NCI-H748 treated with DMSO at 0.1 percent for 48 hours (cell line): ENCODE measurements at places on chromosomes 4 and X.
A peak's percentile ranks its signal among the peaks of the same experiment; 100 is the strongest.

- no peak for DNase-seq
These were observed 20.8 kb downstream of the ARHGEF6 start for GRCh38 chrX:136759968-136760367.

DNA sequence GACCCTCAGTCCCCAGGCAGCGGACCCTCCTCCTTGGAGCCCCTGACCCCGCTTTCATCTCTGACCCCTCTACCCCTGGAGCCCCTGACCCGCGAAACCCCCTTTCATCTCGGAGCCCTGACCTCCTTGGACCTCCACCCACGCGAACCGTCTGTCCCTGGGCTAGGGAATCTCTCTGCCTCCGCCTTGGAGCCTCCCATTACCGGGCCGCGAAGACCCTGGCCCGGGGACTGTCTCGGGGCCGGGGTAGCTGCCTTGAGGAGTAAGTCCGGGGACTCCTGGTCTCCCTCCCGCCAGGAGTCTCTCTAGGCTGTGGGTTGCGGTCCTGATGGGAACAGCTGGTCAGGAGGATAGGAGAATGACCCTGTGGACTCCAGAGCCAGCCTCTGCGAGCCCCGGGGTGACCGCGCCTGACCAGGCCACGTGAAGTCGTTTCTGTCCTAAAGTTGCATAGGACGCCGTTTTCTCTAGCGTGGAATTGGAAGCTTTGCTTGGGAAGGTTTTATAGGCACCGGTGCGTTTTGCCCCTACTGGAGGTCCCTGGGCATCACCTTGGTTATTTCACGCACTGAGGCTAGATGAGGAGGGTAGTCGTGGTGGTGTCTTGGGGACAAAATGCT, 824 bp downstream of the TBC1D14 start:
- DNase-seq, result no peak

DNA sequence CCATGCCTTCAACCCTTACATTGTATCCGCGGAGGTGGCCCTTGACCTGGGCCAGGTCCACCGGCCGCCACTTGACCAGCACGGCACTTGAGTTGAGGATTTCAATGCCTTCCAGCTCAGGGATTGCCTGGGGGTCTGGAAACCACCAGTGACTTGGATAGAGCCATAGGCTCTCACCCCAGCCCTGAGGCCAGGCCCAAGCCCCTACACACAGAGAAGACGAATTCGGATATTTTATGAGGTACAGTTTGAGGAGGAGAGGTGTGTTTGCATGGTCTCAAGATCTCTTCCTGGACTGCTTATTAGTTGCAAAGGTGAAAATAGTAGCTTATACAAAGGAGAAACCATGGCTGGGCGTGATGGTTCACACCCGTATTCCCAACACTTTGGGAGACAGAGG, 20.3 kb downstream of the L1CAM start:
- DNase-seq, result no peak

- DNase-seq, result peak; percentile 91
These were observed 209.8 kb upstream of the NDST4 start for GRCh38 chr4:115323106-115323707.

GRCh38 chrX:48498374-48498809, 10.4 kb upstream of the PORCN start:
- no peak for DNase-seq

DNA sequence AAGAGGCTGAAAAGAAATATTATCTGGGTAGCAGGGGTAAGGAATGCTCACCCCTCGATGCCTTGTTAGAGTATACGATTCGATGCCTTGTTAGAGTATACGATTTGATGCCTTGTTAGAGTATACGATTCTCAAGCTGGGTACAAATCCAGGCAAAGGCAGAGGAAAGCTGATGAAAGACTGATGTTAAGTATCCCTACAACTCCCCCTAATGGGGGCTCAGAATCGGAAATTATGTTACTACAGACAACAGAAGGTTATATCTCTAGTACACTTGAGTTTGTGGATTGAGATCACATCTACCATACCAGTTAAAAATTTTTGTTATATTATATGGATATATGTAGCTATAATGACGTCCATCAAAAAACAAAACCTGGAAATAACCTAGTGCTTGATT, 4.8 kb downstream of the LRRC66 start:
- DNase-seq, result no peak

- no peak for DNase-seq
These were observed at the start of gene TRIM61 for GRCh38 chr4:164977243-164978164. TRIM61 (minus strand) TSS chr4:164977657; CDS start chr4:164970002, 7,655 bp downstream.

DNA sequence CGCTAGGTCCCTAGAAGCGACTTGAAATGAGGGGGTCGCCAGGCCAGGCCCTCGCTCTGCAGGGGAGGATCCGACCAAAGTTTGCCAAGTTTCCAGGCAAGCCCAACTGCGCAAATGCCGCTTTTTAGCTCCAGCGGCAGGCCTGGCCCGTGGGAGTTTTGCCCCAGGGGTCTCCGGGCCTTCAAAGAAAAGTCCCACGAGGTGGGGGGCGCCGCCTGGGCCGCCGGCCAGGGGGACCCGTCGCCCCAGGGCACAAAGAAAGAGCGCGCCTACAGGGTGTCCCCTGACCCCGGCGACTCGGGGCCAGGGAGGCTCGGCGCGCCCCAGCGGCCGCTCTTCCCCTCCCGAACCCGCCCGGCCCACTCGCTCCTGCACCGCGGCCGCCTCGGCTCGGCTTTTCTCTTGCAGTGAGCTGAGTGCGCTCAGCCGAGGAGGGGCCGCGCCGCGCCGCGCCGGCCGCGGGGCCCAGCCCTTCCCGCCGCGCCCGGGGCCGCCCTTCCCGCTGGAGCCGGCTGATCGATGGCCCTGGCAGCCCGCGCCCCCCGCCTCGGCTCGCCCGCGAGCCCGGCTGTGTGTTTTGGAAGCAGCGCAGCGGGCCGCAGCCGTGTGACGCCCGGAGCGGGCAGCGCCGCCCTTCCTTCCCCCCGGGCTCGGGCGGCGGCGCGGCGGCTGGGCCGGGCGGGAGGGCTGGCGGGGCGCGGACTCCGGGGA, 754 bp upstream of the KLF3 start:
- no peak for DNase-seq

DNA sequence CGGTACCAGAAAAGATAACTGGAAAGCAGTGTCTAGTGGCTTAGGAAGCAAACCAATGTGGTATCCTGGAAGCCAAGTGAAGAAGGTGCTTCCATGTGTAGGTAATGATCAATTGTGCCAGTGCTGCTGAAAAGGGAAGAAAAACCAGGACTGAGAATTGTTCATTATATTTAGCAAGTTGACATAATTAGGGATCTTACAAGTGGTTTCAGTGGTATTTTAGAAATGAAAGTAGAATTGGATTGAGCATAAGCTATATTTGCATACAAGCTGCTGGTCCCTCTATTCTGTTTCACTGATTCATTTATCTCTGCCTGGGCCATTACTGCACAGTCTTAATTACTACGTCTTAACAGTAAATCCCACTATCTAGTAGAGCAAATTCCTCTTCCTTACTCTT, 32.3 kb downstream of the PRDM8 start:
- DNase-seq, result no peak

- no peak for DNase-seq
These were observed 15.8 kb upstream of the VEGFD start for GRCh38 chrX:15399962-15400391.

GRCh38 chr4:151223465-151223864, 53.5 kb upstream of the PRSS48 start:
- DNase-seq, result no peak

DNA sequence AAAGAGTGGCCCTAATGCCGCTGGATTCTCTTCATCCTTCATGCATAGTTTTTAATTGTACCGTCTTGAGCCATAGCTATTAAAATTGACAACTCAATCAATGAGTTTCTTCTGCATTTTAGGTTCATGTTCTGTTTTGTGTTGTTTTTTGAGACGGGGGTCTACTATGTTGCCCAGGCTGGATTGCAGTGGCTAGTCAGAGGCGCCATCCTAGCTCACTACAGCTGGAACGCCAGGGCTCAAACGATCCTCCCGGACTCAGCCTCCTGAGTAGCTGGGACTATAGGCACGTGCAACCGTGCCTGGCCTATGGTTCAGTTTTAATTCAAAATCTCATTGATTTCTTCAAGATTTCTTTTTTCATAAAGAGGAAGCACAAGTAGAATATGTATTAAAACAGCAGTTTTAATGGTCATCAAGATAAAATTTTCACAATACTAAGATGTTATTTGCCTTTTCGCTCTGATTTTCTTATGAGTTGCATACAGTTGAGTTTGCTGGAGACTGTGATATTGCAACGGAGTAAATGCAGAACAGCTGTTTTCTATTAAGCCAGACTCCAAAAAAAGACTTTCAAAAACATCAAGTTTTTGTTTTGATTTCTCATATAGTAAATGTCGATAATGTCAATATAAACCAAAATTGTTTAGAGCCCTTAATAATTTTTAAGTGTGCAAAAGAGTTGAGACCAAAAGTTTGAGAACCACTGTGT, 1.1 kb upstream of the STX18 start:
- no peak for DNase-seq

- DNase-seq, result no peak
These were observed 133.3 kb downstream of the COL25A1 start for GRCh38 chr4:109169170-109169569.

- no peak for DNase-seq
These were observed 118.5 kb upstream of the OTUD4 start for GRCh38 chr4:145298885-145299284.

DNA sequence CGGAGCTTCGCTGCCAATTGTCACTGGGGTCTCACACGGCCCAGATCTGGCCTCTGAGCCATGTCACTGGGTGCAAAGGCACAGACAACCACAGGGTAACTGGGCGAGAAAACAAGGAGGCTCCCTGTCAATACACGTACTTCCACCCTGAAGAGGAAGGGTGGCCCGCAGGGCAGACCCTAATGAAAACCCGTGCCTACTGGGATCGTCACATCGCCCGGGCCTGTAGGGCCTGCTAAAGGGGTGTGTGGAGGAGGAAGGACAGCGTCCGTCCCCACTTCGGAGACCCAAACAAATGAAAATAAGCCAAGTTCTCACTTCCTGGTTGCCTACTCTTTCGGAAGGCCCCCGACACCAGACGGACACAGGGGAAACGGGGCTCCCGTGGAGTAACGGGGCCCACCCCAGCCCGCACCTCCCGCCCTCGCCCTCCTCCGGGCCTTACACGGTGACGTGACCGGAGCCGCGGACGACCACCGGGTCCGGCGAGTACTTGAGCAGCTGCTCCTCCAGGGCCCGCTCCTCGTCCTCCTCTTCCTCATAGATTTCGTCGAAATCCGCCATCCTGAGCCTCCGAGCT, 578 bp downstream of the CHIC2 start:
- no peak for DNase-seq

DNA sequence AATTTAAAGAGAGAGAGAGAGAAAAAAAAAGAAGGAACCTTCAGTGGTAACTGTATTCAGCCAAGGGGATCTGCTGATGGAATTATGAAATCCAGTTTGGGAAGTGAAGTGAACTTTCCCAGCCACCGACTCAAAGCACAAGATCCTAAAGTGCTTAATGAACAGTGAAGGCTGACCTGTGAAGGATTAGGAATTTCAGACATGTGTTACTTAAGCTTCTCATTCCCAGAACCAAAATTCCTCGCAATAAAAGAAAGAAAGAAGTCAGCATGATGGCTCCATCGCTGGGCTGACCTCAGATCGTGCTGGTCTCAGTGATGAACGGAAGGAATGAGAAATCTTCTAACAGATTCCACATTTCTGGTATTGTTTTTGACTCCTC, 135.2 kb downstream of the ARSF start:
- DNase-seq, result no peak

DNA sequence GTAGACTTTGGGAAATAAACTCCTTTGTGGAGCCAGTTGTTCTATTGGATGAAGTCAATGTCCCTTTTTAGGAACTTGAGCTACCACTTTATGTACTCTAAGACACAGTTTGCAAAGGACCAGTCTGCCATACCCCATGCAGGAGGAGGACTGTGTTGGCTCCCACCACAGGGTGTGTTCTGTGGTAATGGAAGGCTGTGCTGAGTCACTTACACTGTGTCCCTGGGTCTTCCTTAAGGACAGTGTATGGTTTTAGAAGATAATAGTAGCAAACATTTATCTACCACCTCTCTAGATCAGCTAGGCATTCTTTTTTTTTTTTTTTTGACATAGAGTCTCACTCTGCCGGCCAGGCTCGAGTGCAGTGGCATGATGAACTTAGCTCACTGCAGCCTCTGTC, 184.0 kb upstream of the PGRMC2 start:
- no peak for DNase-seq

- DNase-seq, result no peak
These were observed 576.4 kb upstream of the SLIT2 start for GRCh38 chr4:19675172-19675811.

DNA sequence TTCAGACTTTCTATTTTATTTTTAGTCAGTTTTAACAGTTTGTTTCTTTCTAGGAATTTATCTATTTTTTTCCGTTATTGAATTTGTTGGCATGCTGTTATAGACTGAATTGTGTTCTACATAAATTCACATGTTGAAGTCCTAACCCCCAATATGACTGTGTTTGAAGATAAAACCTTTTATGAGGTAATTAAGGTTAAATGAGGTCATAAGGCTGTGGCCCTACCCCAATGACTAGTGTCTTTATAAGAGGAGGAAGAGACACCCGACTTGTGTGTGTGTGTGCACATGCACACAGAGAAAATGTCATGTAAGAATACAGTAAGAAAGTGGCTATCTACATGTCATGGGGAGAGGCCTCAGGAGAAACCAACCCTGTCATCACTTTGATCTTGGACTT, 146.3 kb downstream of the BRWD3 start:
- no peak for DNase-seq

- no peak for DNase-seq
These were observed 19.5 kb downstream of the NSUN7 start for GRCh38 chr4:40769266-40769665.

- DNase-seq, result no peak
These were observed 28.4 kb upstream of the CXCL8 start for GRCh38 chr4:73711989-73712388.

- no peak for DNase-seq
These were observed 1.4 kb downstream of the HGFAC start for GRCh38 chr4:3442959-3443749.

GRCh38 chr4:48653217-48654014, 126.7 kb downstream of the FRYL start:
- no peak for DNase-seq

GRCh38 chr4:161320377-161320776, 843.4 kb downstream of the FSTL5 start:
- peak; percentile 3 for DNase-seq

GRCh38 chr4:13212936-13213335, 271.2 kb downstream of the RAB28 start:
- no peak for DNase-seq

DNA sequence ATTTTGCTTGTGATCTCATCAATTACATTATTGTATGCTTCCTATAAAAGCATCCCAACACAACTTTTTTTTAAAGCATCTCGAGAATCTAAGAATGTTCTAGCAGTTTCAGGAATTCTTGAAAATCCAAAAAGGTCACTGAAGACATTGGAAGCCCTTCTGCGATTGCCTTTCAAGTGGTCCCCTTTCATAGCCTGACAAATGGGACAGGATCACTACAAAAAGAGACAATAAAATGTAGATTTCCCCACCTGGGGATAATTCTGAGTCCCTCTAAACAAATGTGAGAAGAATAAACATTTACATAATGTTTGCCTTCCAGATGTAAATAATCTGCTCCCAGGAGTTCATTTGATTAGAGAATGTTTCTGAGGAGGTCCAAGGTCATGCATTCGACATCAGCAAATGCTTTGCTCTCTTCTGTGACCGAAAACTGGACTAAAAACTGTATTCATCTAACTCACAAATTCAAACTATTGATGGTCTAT, 116.0 kb downstream of the COL25A1 start:
- no peak for DNase-seq
